ENCODE measurements at places on chromosomes 7 and 10. TPM values are rescaled to one million over a fixed set of nuclear protein-coding genes. Genes with fewer than 3 reads are reported as not detected.
A peak's percentile ranks its signal among the peaks of the same experiment; 100 is the strongest.

GRCh38 chr7:130223646-130224045 is 16.0 kb downstream of the SSMEM1 start:
- DNase-seq: no peak

DNA sequence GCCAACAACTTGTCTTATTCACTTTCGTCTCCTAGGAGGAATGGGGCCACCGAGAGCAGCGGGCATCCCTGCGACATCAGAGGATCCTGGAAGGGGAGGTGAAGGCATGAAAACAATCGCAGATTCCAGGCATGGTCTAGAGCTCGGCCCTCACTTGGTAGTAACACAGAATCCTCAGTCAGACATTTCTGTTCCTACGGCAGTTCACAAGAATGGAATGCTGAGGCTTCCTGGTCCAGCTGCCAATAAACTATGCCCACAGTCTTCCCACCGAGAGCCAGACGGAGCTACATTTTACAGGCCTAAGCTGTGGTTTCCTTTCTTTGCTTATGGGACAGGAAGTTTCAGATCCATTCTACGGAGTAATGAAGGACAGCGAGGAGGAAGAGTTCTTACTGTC is 75.8 kb downstream of the OR13A1 start:
- DNase-seq: no peak

GRCh38 chr10:70164163-70164562 is 6.2 kb downstream of the SAR1A start:
- no peak for DNase-seq

DNA sequence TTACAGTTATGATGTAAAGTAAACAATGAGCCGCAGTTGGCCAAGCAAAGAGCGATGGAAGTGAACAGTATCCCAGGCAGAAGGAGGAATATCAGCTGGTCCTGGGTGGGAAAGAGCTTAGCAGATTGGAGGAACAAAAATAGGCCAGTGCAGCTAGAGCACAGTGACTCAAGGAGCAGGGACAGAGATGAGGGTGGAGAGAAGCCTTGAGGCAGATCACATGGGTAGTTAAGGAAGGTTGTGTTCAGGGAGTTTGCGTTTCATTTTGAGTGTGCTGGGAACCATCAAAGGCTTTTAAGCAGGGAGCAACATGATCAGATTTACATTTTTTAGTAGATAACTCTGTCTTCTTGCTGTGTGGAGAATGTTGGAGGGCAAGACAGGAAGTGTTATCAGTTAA is 113.6 kb downstream of the OAT start:
- DNase-seq: no peak

GRCh38 chr7:32033006-32033405 is 37.2 kb downstream of the PDE1C start:
- no peak for DNase-seq

GRCh38 chr7:80699045-80699638 is 60.7 kb downstream of the CD36 start:
- DNase-seq: no peak

GRCh38 chr10:96687317-96688012 is 32.8 kb downstream of the PIK3AP1 start:
- DNase-seq: no peak

DNA sequence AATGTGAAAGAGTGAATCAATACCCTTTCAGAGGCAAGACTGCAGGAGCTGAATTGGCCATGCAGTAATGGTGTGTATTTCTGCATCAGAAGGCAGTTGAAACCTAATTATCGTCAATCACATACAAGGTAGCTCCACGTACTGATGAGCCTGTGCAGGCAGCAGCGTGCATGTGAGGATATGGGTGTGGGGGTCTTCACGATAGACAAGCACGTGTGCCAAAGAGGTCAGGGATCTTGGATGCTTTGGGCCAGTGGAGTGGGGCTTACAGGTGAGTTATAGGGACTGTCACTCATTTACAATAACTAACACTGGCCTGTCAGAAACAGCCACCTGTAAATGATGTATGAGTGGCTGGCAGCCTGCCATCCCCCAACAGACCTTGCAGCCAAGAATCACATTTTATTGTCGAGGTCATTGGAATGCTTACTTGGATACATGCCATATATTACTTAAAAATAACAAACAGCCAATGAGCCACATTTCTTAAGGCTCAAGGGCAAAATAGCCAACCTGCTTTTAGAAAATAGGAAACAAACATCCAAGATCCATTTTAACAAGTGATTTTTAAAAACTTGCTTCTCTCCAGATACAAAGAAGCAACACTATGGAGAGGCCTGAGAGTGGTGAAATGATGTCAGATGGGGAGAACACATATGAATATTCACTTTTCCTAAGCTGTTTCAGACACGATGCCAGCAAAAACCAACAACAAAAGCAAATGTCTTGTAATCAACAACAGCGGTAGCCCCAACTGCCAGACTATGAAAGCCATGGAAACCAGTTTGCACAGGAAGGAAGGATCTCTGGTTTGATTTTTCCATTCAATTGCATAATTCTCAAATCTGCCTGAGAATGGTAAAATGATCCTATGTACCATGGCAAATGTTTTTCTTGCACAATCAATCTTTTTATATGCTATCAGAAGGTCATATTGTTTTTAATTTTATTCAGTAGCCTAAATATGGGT is 210.7 kb downstream of the SKAP2 start:
- DNase-seq: no peak

- DNase-seq: peak; percentile 27
Measured at GRCh38 chr10:43959364-43960134, 310.9 kb upstream of the ZNF32 start.

- DNase-seq: no peak
Measured at GRCh38 chr7:105452085-105452484, 63.4 kb upstream of the SRPK2 start.

GRCh38 chr10:129901389-129902006 is 62.6 kb downstream of the EBF3 start:
- no peak for DNase-seq

DNA sequence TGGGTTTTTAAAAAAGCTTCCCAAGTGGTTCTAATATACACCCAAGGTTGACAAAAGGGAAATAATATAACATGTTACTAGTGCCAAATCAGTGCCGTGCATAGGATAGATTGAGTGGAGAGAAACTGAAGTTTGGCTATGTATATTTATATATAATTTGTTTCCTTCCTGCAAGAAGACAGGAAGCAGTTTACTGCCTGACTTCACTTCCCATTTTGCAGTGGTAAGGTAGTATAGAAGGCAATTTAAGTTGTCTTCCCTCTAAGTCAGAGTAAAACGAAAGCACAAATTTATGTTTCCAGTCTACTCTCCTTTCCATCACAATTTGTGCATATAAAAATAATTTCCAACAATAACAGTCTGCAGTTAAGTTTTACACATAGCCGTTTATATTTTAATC is 3.4 kb upstream of the HYCC1 start:
- no peak for DNase-seq

DNA sequence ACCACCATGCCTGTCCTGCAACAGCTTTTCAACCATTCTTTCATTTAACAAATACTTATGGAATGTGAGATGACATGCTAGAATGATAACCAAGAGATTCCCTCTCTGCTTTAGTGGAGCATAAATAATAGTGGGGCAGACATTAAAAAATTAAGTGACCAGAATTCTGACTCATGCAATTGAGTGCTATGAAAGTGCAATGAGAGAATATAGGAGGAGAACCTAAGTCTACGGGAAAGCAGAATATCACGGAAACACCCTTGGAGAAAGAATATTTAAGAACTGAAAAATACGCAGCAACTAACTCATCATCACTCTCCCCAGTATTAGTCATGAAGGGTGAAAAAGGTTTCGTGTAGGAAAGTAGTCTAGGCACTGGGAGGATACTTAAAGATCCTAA is 7.1 kb downstream of the KIF5B start:
- DNase-seq: no peak

- no peak for DNase-seq
Measured at GRCh38 chr7:77258593-77258992, 59.0 kb upstream of the FGL2 start.

- no peak for DNase-seq
Measured at GRCh38 chr10:68628576-68629127, 68.5 kb downstream of the TET1 start.

DNA sequence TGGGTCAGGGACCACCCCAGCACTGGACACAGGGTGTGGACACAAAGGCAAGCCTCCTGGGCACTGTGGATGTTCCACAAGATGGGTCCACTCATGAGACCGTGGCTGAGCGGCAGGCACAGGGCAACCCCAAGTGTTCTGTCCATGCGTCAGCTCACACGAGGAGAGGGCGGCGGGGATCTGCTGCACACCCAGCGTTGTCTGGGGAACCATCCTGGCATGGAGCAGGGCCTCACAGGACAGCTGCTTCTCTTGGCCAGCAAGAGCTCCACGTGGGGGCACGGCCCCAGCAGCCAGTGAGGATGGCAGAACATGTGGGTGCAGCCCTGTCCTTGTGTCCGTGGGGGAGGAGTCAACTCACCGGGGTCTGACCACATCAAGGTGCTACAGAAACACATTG is 195.4 kb downstream of the PTPRN2 start:
- peak; percentile 69 for DNase-seq

GRCh38 chr10:115049960-115050359 is 43.2 kb upstream of the ATRNL1 start:
- no peak for DNase-seq

GRCh38 chr7:84248843-84249242 is 54.3 kb upstream of the SEMA3A start:
- no peak for DNase-seq

GRCh38 chr7:128063088-128063487 is 31.9 kb upstream of the LRRC4 start:
- no peak for DNase-seq

DNA sequence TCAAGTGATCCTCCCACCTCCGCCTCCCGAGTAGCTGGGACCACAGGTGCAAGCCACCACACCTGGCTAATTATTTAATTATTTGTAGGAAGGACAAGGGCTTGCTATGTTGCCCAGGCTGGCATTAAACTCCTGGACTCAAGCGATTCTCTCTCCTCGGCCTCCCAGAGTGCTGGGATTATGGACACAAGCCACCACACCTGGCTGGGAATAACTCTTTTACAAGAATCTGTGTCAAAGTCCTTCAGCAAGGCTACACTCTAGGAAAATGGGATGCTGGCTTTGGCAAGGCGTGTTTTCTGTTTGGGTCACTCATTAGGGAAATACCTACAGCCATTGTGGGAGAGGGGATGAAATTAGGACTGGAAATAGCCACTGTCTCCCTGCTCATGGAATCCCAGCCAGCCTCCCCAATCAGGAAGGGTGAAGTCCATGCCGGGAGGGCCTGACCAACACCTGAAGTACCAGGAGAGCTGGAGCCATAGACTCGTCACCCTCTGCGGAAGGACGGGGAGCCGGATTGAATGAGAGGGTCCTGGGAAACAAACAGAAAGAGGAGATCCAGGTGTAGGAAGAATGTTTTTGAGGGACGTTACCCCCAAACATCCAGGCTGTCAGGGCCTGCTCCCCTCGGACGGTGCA is 72.2 kb upstream of the MYL10 start:
- no peak for DNase-seq

GRCh38 chr10:46325021-46325420 is 38.2 kb downstream of the ANTXRL start:
- no peak for DNase-seq

DNA sequence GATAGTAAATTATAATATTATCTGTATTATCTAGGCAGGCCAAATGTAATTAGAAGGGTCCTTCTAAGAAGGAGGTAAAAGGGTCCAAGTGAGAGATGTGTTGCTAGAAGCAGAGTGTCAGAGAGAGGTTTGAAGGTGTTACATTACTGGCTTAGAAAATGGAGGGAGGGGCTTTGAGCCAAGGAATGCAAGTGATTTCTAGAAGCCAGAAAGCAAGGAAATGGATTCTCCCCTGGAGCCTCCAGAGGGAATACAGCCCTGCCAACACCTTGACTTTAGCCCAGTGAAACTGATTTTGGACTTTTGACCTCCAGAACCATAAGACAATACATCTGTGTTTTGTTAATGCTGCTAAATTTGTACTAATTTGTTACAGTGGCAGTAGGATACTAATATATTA is 97.9 kb upstream of the IL6 start:
- DNase-seq: no peak

ATP5MK gene
- 132 TPM for total RNA-seq

SAMD9 gene
- total RNA-seq: 32.2 TPM

SRRM3 gene
- total RNA-seq: 0.54 TPM

TMEM139 gene
- 1.2 TPM for total RNA-seq

ASZ1 gene
- not detected for total RNA-seq

CPN1 gene
- total RNA-seq: not detected

TUBAL3 gene
- not detected for total RNA-seq
